Stimulated activated CD4-positive, alpha-beta T cell treated with anti-CD3 and anti-CD28 coated beads, Interleukin-12 subunit alpha, Interleukin-12 subunit beta, amount 100 ng/mL, for 48 hours (primary cell): ENCODE measurements at places on chromosomes 7 and 10.

DNA sequence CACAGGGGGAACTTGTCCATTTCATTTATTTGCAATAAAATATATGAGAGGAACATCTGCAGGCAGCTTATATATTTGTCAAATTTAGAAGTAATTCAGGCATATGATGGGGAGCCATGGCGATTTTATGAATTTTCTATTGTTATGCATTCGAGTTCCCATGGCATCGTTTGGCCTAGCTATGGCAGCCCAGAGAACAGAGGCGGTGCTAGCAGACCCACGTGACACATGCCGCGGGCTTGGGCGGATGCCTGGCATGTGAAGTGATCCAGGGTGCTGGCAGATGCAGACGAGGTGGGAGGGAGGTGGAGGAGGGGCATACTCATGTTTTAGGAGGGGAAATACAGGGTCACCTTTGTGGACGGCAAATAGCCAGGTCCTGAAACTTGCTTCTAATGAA lies 560.0 kb upstream of the GALNT17 start:
- no peak for DNase-seq

DNA sequence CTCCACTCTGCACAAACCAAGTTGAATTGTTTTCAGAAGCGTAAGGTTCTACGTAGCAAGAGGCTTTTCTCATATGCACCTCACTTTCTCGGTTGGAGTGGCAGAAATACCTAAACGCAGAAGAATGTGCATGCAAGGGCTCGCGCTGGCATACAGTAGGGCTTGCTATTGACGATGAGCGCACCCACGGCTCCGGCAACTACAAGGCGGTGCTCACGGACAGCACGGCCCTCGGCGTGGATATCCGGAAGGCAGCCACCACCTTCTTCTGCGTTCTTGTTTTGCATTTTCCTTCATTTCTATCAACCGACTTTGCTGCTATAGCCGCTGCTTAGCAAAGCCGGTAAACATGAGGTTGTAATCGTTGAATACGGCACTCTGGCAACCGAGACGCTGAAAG lies 51.1 kb upstream of the UBE3C start:
- DNase-seq, result no peak

GRCh38 chr7:131865911-131866310 lies 309.5 kb upstream of the PODXL start:
- DNase-seq, result no peak

GRCh38 chr7:92563345-92563744 lies 26.8 kb downstream of the FAM133B start:
- no peak for DNase-seq

DNA sequence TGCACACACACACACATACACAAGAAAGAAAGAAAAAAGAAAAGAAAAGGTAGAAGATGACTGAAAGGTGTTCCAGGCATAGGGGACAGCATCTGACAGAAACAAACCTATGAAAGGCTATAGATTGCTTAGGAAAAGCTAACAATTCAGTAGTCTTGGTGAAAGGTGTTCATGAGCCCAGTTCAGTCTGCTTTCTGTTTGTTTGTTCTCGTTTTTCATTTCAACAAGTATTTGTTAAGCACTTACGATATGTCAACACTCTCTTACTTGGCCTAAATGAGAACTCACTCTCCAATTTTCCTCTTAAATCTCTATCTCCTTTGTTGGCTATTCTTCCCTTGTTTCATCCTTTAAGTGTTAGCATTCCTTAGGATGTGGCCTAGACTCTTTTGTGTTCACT lies 133.2 kb downstream of the GRM8 start:
- DNase-seq, result no peak

DNA sequence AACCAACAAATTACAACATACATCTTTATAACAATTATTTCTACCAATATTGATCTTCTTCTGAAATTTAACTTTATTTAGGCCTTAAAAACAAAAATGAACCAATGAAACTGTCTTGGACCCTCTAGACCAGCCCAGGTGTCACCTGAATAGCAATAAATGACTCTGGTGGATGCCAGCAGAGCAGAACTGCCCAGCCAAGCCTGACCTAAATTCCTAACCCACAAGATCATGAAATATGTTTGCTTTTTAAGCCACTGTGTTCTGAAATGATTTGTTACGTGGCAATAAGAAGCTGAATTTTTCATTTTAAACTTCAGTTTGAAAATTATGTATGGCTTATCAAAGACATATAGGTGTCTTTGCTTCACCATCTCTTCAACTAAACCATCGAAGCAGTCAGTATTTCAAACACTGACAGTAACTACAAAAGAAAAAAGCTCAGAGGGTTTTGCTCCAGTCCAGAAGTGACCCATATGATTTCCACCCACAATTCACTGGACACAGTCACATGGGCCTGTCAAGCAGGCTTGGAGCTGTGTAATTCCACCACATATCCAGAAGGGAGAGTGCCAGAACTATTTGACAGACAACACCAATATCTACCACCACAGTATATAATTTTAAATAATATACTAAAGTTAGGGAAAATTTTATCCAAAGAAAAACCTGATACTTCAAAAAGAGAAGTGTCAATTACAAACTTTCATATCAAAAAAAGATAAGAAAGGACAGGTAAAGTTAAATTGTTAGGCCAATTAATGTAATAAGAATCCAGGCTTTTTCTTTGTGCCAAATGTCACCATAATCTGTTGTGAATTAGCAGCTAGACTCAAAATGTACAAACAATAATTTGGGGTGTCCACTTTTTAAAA lies 94.5 kb downstream of the KMT2C start:
- no peak for DNase-seq

DNA sequence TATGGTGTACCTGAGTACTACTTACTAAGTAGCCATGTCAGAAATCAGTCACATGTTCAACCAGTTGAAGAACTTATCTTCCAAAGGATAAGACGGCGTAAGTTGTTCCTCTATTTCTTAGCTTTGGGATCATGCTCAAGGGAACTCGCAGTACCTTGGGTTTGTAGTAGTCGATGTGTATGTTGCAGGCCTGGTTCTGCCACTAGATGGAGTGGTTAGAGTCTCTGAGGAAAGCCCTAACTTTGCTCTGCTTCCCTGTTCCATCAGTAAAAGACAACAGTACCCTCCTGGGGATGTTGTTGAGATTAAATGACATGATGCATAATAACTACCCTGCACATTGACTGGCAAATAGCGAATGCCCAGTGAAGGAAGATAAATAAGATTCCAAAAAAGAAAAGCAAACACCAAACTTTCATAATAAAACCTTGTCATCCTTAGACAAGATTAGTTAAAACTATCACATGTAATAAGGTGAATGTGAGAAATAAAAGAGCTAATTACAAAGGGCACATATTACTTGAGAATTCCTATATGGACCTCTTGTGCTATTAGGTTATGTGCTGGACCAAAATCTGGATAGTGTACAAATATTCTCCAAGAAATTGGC lies 165.9 kb downstream of the ABCA13 start:
- no peak for DNase-seq

DNA sequence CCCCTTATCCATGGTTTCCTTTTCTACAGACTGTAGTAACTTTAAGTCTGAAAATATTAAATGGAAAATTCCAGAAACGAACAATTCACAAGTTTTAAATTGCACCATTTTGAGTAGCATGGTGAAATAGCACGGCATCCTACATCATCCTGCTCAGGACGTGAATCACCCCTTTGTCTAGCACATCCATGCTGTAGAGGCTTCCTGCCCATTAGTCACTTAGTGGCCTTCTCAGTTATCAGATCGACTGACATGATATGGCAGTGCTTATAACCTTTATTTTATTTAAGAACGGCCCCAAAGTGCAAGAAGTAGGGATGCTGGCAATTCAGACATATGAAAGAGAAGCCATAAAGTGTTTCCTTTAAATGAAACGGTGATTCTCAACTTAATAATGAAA lies 82.7 kb downstream of the CPXM2 start:
- DNase-seq, result no peak

DNA sequence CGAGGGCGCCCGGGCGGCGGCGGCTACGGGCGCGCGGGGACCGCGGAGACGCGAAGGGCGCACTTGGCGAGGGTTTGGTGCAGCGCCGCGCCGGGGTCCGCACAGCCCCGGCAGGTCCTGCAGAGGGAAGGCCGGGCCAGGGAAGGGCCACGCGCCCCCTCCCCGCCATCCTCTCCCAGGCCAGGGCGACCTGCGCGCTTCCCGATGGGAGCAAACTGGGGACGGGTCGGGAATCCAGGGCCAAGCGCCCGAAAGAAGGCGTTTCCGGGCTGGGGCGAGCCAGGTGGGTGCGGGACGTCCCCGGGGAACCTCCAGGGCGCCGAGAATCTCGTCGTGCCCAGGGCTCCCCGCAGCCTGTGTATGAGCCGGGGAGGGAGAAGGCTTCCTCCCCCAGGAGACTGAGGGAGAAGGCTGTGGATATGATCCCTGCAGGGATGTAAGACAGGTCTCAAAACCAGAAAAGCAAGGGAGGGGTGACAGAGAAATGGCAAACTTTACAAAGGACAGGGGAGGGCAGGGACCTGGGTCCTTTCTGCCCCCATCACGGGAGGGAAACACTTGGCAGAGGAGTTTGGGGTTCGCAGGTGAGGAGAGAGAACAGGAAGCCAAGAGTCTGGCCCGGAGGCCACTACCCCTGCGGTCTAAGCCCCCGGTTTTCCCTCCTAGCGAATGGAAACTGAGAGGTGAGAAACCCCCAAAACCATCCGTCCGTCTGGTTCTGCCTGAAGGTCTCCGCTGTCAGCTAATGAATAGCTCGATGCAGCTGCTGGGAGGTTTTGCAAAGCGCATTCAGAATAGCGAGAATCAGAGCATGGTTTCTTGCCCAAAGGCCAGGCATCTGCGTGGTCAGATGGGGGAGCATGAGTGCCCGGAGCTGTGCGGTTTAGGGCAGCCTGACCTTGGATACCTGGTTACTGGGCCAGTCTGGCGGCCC lies 674 bp downstream of the AMZ1 start:
- DNase-seq, result no peak

GRCh38 chr10:48199580-48200377 lies 74.7 kb downstream of the FRMPD2 start:
- no peak for DNase-seq

DNA sequence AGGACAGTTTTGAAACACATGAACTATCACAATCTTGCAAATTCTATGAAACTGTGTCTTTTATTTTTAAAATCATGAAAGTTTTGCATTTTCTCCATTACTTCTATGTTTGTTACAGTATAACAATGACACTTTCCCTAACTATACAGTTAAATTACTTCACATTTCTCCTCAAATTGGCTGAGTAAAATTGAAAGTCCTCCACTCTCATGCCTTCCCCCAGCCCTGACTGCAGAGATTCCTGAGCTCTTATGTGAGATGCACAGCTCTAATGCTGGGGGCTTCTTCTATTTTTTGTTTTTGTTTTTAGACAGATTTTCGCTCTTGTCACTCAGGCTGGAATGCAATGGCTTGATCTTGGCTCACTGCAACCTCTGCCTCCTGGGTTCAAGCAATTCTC lies 22.7 kb upstream of the MAP3K8 start:
- no peak for DNase-seq

GRCh38 chr7:44748045-44748947 lies at the start of gene ZMIZ2:
TSS of gene ZMIZ2 (plus strand) at chr7:44748847. CDS start at chr7:44756250, 7,403 bp downstream.
- peak; percentile 88 for DNase-seq

DNA sequence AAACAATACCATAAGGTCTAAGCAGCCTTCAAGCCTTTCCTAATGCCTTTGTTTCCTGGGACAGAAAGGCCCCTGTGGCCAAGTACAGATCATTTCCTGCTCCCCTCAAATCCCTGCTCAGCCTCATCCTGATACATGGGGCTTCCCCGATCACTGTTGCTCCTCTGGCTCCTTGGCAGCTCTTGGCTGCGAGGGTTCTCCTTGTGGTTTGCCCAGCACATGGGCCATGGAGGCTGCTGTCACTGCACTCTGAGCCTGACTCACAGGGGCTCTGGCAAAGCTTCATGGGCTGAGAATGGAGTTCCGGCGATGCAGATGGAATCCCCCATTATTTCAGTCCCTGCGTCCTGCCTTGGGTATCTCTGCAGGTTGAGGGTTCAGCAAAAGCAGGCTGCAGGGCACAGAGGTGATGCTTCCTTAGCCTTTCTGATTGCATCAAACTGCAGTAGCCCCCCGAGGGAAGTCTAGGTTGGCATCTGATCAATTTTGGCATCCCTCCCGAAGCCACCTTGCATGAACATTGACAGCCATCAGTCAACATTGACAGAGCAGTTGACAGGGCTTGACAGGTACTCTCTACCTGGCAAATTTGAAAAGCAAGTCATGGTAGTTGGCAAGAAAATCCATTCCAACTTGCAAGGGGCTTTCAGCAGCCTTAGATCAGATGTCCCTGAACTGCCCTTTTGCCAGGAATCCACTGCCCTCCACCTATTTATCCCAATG lies 168.6 kb downstream of the GFRA1 start:
- DNase-seq, result no peak

GRCh38 chr7:14414274-14414986 lies 425.0 kb upstream of the ETV1 start:
- DNase-seq, result no peak

- no peak for DNase-seq
Observed at GRCh38 chr10:11294831-11295450, 277.3 kb downstream of the CELF2 start.

- DNase-seq, result no peak
Observed at GRCh38 chr7:77710861-77711260, 14.6 kb downstream of the RSBN1L start.

DNA sequence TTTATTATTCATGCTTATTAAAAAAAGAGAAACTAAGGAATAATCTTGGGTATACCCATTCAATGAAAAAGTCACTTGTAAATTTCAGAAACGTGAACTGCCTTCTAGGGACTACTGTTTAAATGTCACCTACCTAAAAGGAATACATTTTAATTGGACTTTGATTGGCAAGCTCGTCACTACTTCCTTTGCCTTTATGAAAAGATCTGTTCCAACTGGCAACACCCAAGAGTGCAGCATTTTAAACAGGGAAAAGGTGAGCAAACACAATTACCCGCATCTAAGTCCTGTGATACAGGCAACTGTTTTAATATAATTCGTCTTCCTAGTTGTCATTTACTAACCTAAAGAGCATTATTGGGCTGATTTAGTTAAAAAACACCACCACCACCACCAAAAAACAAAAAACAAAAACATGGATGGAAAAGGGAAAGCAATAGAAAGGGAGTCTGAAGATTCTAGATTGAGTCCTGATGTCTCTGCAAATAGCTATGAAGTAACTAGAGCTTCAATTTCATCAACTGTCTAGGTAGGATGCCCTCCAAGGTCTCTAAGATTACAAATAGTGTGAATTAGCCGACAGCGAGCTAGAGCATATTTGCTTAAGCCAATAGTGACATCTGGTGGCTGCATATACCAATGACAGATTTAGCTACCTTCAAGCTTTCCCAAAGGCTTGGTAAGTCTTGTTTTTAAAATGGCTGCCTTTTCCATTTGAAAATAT lies 33.8 kb upstream of the ICA1 start:
- peak; percentile 45 for DNase-seq

GRCh38 chr7:92973974-92974373 lies 137.6 kb upstream of the CDK6 start:
- DNase-seq, result no peak

DNA sequence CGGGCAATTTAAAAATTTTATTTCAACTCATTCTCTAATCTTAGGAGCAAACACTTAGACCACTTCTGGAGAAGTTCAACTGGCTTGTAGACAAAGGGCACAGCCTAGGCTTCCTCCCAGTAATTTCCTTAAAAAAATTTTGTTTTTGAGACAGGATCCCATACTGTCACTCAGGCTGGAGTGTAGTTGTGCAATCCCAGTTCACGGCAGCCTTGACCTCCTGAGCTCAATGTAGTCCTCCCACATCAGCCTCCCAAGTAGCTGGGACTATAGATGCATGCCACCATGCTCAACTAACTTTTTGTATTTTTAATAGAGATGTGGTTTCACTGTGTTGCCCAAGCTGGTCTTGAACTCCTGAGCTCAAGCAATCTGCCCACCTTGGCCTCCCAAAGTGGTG lies 38.4 kb downstream of the BAMBI start:
- DNase-seq, result no peak

GRCh38 chr7:140745266-140746058 lies 49.0 kb downstream of the NDUFB2 start:
- no peak for DNase-seq

- no peak for DNase-seq
Observed at GRCh38 chr10:96619796-96620773, 33.3 kb upstream of the TM9SF3 start.
